ENCODE measurements at places on chromosomes 12 and 14. TPM values are rescaled to one million over a fixed set of nuclear protein-coding genes. Genes with fewer than 3 reads are reported as not detected.

PTHLH gene
- 1.3 TPM for total RNA-seq

- DNase-seq: no peak
Measured at GRCh38 chr12:6547566-6547965, 8.3 kb downstream of the IFFO1 start.

GRCh38 chr12:125050868-125051267, 14.4 kb upstream of the AACS start:
- DNase-seq: no peak

DNA sequence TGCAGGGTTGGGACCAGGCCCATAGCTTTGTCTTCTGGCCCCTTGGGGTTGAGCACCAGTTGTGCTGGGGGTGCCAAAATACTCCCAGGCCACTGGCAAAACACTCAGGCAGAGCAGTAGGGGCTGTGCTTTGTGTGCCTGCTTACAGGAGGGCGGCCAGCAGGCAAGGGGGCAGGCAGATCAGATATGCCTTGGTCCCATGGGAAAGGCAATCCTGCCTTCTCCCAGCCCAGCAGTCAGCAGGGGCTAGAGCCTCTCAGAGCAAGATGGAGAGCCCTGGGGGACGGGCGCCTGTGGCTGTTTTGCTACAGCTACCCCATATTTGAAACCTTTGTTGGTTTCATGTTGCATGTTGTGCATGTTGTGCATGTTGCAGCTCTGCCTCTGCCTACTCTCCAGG, 36.2 kb upstream of the TMX1 start:
- no peak for DNase-seq

GRCh38 chr14:54781961-54782750, 120.5 kb downstream of the GCH1 start:
- no peak for DNase-seq

- DNase-seq: no peak
Measured at GRCh38 chr12:73678335-73678734, 859.3 kb upstream of the ATXN7L3B start.

DNA sequence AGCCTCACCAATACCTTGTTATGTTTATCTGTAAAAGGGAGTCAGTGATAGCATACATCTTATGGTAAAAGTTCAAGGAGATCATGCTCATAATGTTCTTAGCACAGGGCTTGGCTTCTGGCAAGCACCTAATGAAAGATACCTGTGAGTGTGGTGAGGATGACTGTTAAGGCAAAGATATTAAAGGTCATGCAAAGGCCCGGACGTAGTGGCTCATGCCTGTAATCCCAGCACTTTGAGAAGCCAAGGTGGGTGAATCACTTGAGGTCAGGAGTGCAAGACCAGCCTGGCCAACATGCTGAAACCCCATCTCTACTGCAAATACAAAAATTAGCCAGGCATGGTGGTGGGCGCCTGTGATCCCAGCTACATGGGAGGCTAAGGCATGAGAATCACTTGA, 425.9 kb upstream of the TBX3 start:
- DNase-seq: no peak

GRCh38 chr12:71415336-71416231, 24.0 kb upstream of the LGR5 start:
- DNase-seq: peak; percentile 57

IKZF4 gene
- total RNA-seq: 3.5 TPM

- DNase-seq: no peak
Measured at GRCh38 chr12:75982979-75983660, 48.5 kb downstream of the PHLDA1 start.

- no peak for DNase-seq
Measured at GRCh38 chr12:60174476-60174875, 578.6 kb downstream of the SLC16A7 start.

TAS2R46 gene
- 4.2 TPM for total RNA-seq

- no peak for DNase-seq
Measured at GRCh38 chr14:55718551-55718950, 138.5 kb downstream of the KTN1 start.

- DNase-seq: no peak
Measured at GRCh38 chr14:55336691-55337090, 65.5 kb downstream of the FBXO34 start.

GRCh38 chr14:61456720-61457119, 135.3 kb downstream of the PRKCH start:
- peak; percentile 82 for DNase-seq

GRCh38 chr12:570435-570920, 92.8 kb downstream of the NINJ2 start:
- peak; percentile 85 for DNase-seq

DNA sequence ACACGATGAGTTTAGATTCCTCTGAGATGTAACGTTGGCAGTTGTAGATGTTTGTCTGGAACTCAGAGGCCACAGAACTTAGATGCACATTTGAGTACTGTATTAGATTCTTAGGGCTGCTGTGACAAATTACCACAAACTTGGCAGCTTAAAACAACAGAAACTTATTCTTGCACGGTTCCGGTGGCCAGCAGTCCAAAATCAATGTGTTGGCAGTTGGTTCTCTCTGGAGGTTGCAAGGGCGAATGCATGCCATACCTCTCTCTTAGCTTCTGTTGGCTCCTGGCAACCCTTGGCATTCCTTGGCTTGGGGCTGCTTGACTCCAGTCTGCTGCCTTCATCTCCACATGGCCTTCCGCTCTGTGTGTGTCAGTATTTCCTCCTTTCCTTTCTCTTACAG, 118.9 kb downstream of the C12orf75 start:
- DNase-seq: no peak

GRCh38 chr12:114257687-114258086, 148.3 kb downstream of the TBX5 start:
- no peak for DNase-seq

- no peak for DNase-seq
Measured at GRCh38 chr14:47085678-47086077, 434.1 kb upstream of the RPL10L start.

DNA sequence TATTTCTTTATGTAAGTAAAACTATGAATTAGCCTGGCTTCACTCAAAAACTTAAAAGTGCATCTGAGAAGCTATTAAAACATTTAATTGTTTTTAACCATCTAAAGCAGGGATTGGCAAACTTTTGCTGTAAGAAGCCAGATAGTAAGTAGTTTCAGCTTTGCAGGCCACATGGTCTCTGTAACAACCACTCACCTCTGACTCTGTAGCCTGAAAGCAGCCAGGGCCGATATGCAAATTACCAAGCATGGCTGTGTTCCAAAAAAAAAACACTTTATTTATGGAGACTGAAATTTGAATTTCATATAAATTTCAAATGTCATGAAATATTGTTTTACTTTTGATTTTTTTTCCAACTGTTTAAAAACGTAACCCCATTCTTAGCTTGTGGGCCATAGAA, 95.3 kb downstream of the CIT start:
- no peak for DNase-seq

GRCh38 chr12:124438437-124439056, 128.9 kb downstream of the NCOR2 start:
- DNase-seq: no peak

GRCh38 chr12:126210026-126210425, 1144.8 kb downstream of the AACS start:
- DNase-seq: no peak

DNA sequence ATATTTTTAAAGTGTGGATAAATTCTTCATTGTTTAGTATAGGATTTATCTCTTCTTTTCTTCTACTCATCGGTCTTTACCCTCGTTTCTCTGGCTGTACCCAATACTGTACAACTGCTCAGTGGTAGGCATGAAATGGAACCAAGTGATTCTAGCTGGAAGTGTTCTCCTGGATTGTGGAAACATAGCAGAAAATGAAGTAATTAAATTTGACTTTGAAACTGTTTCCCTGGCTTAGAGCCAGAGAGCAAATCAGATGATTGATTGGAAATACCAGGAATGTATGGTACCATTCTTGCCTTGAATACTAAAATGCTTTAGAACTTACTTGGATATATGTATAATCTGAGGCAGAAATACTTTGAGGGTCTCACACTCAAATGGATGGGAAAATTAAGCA, 292.3 kb downstream of the ERC1 start:
- no peak for DNase-seq

PLEKHG7 gene
- not detected for total RNA-seq

- no peak for DNase-seq
Measured at GRCh38 chr12:41436076-41436475, 248.0 kb downstream of the PDZRN4 start.

GRCh38 chr12:119288576-119288975, 46.0 kb upstream of the CCDC60 start:
- DNase-seq: no peak

KCNJ8 gene
- 19.4 TPM for total RNA-seq

DNA sequence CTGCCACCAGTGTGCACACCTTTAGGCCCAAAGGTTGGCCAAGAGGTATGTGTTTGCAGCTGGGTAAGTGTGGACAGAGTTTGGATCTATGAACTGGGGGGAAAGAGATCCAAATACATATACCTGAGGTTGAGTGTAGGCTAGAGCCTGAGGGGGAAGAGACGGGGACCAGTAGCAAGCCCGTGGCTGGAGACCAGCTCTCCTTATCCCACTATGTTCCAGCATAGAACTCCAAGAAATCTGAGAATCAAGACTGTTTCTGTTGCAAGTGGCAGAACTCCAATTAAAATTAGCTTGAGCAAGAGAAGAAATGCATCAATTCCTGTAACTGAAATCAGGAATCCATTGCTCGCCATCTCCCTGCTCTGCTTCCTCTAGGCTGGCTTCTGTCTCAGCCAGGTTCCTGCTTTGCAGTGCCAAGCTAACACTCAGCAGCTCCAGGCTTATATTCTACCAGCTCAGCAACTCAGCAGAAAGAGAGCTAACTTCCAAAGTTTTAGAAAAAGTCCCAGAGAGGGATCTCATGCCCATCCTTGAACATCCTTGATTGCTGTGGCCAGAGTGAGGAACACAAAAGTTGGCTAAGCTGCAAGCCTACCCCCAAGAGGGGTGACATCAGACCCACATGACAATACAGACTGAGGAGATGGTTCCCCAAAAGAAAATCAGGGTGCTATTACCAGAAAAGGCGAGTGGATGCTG, 1.5 kb upstream of the PCK2 start:
- DNase-seq: no peak

ANO4 gene
- 13.8 TPM for total RNA-seq

RASSF8 gene
- total RNA-seq: 60.6 TPM

KNTC1 gene
- 28.5 TPM for total RNA-seq

CAPZA3 gene
- not detected for total RNA-seq

PTPN21 gene
- 14.2 TPM for total RNA-seq

GRCh38 chr14:97443412-97443811, 646.2 kb downstream of the VRK1 start:
- DNase-seq: no peak

- no peak for DNase-seq
Measured at GRCh38 chr12:12871587-12872138, 19.7 kb upstream of the GPRC5A start.

- peak; percentile 48 for DNase-seq
Measured at GRCh38 chr12:75951399-75952278, 79.9 kb downstream of the PHLDA1 start.

DNA sequence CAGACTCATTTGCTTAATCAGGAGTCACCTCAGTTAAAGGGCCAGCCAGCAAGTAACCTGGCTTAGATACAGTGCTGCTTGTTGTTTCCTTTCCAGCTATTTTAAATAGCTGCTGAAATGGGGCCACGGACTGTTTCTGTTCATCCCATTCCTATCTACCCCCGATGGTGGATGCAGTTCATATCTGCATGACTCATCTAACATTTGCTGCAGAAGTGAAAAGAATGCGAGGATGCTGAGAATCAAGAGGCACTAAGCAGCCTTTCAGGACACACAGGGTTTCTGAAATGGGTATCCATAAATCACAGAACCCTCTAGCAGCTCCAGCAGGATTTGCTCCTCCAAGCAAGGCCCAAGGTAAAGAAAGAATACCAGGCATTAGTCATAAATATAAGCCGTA, 60.2 kb upstream of the RTRAF start:
- DNase-seq: peak; percentile 37

DNA sequence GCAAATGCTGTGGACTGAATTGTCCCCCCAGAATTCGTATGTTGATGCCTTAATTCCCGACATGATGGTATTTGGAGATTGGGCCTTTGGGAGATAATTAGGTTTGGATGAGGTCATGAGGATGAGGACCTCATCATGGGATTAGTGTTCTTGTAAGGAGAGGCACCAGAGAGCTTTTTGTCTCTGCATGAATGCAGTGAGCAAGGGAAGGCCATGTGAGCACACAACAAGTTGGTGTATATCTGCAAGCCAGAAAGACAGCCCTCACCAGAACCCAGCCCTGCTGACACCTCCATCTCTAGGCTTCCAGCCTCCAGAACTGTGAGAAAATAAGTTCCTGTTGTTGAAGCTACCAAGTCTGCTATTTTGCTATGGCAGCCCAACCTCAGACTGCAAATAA, 51.9 kb upstream of the SMCO2 start:
- no peak for DNase-seq

- no peak for DNase-seq
Measured at GRCh38 chr14:56844406-56845002, 34.2 kb upstream of the OTX2 start.

- DNase-seq: no peak
Measured at GRCh38 chr12:130044991-130045621, 117.2 kb upstream of the FZD10 start.

JAG2 gene
- total RNA-seq: 1.9 TPM

All from fibroblast of villous mesenchyme (primary cell).